ENCODE measurements at places on chromosomes 5 and 9.

DNA sequence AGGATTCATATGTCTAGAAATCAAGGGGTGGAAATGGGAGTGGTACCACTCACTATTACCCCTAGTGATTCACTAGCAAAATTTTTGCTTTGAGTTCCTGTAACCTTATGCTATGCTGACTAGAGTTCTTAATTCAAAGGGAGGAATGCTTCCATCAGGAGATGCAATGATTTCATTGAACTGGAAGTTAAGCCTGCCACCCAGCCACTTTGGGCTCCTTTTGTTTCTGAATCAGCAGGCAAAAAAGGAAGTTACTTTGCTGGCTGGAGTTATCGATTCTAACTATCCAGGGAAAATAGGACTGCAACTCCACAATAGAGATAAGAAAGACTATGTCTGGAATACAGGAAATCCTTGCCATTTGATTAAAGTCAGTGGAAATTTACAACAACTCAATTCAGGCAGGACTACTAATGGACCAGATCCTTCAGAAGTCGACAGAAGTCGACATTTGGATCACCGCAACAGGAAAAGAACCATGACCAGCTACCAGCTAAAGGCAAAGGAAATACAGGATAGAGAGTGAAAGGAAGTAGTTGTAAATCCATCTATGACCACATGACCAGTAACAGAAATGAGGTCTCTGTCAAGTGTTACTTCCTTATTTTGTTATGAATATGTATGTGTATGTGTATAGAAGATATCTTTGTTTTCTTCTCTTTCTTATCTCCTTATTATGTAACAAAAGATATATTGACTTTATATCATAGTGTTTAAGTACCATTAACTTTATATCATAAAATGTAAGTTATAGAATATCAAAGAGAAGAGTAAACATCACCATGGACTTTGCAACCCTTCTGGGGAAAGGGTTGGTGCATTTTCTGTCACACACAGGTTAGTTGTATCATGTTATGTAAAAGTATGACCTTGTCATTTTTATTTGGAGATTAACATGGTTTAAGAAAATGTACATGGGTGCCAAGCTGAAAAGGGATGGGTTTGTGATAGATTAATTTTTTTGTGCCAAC lies 198.7 kb upstream of the HAPLN1 start:
- no peak for DNase-seq

- no peak for DNase-seq
These were observed 9.3 kb upstream of the OR13F1 start for GRCh38 chr9:104494808-104495207.

GRCh38 chr5:31754741-31755675 lies 116.1 kb downstream of the PDZD2 start:
- DNase-seq: no peak

DNA sequence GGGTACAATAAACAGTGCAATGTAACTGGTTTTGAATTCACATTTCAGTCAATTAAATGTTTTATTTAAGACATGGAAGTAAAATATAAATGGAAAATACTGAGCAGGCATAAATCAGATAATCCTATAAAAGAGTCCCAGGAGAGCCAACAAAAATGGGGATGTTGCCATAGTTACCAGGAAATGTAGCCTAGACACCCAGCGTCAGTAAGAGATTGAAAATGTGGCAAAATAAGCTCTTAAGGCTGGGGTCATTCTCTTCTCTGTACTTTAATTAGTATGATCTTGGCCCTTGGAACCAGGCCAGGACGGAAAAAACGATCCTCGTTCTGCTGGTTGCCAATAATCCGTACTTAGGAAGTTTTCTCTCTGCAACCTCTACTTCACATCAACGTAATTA lies 18.9 kb upstream of the RASEF start:
- no peak for DNase-seq

DNA sequence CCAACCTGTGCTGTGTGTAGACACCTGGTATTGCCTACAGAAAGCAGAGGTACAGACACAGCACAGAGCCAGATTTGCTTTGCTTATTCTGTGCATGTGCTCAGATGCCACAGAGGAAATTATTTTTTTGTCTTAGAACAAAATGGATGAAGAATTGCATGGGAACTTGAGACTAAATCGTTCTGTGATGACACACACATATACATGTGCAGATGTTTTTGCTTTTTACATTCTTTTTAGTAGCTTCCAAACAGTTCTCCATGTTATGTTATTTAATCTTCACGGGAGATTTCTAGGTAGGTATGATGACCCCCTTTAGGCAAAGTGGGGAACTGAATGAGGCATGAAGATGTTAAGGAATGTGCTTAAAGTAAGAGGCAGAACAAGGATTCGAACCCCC lies 221.5 kb upstream of the PANK3 start:
- DNase-seq: no peak

GRCh38 chr5:67802766-67803165 lies 412.8 kb upstream of the PIK3R1 start:
- DNase-seq: no peak

Data from left forelimb (tissue), 1 donor.